ENCODE measurements at places on chromosomes 12 and 14.

DNA sequence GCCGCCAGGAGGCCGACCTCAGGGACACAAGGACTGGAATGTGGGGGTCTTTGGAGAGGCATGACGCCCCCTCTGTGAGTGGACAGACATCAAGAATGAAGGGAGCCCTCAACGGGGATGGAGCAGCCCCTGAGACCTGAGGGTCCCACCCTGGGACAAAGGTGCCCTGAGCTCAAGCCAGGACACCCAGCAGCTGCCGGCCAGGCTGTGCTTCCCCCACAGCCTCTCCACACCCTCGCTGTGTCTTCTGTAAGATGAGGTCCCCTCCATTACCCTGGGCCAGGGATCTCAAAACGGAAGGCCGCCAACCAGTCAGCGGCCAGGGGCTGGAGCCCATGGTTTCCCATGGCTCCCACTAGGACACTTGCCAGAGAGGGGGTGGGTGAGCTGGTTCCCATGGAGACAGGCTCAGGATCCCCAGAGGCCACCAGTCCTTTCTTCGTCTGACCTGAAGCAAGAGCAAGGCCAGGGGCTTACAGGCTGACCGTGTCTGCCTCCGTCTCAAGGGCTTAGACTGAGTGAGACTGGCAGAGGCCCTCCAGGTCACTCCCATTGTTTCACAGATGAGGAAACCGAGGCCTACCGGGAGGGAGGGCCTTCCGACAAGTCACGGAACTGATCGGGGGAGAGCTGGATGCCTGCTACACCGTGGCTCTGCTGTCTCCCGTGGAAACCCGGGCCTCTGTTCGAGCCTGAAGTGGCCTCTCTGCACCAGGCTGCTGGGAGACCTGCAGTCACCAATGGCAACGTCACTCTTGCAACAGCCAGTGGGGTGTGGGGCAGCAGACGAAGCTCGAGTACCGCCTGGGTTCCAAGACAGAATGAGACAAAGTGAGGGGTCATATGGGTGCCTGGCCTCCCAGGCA is 91.7 kb upstream of the DIO3 start:
- DNase-seq: no peak

DNA sequence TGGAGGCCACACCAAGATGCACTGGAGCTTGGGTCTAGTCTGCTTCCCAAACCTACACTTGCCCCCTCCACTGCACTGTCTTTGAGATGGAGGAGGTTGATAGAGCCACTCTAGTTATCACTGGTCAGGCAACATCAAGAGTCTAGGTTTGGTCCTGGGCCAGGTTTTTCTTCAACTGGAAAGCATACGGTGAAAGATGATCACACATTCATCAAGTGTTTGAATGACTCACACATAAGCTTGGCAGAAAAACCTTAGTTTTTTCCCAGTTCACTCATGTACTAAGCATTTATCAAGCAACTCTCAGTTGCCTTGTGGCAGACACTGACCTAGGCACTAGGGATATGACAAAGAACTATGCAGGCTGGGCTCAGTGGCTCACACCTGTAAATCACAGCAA is 84.5 kb downstream of the PLEKHG3 start:
- DNase-seq: no peak

GRCh38 chr14:24843494-24843893 is 206.5 kb downstream of the STXBP6 start:
- peak; percentile 2 for DNase-seq

- DNase-seq: no peak
Measured at GRCh38 chr12:85369365-85370154, 89.5 kb downstream of the ALX1 start.

GRCh38 chr14:93855737-93856136 is 67.5 kb upstream of the PRIMA1 start:
- DNase-seq: no peak

DNA sequence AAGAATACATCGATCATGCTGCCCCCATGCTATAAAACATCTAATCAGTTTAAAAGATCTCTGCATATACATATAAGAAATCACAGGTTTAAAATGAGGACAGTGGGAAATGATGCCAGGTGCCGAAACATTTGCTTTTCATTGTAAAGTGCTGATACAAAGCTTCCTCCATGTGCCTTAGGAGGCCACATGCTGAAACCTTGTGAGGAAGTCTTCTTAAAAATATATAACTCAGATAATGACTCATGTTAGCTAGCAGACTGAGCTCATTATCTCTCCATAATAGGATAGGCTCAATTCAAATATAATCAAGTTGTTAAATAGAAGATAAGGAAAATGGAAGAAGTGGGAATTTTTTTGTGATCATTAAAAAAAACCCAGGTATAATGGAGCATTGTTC is 65.9 kb downstream of the RFX4 start:
- DNase-seq: no peak

GRCh38 chr14:75513911-75514672 is 8.2 kb upstream of the BATF start:
- no peak for DNase-seq

DNA sequence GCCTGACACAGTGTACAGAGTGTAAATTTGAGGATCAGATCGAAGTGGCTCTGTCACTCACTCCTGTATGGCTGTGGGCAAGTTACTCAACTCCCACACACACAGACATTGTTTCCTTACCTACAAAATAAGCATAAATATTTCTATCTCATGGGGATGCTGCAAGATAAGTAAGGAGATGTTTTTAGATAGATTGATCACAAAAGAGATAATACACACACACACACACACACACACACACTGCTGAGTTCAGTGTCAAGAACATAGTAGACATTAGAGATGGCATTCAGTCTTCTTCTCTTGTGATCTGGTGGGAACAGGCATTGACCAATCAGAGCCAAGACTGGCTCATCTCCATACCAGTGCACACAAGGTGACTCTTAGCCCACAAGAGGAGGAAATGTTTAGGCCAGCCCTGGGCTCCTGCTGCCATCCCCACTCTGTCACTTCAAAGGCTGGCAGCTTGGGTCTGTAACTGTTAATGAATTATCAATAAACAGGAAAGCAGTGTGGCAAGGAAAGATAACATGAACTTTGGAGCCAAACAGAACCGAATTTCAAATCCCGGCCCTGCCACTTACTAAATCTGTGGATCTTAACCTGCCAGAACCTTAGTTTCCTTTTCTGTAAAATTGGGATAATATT is 3.4 kb upstream of the RNASE8 start:
- DNase-seq: no peak

DNA sequence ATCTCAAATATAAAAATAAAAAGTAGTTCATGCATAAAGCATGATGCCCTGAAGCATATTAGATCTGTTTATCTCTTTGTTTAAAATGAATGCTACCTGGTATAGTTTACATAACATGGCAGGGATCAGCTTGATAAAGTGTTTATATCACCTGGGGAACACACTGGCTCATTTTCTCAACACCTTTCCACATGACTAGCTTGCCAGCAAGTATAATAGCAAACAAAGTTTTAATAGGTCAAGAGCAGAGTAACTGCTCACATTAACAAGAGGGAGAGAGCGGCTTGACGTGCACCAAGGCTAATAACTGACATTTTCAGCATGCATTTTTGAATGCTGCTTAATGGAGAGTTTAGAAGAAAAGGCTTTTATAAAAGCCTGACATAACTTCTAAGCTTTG is 246.4 kb downstream of the EGLN3 start:
- DNase-seq: no peak

GRCh38 chr12:115375186-115375991 is 691.4 kb upstream of the TBX3 start:
- DNase-seq: no peak

DNA sequence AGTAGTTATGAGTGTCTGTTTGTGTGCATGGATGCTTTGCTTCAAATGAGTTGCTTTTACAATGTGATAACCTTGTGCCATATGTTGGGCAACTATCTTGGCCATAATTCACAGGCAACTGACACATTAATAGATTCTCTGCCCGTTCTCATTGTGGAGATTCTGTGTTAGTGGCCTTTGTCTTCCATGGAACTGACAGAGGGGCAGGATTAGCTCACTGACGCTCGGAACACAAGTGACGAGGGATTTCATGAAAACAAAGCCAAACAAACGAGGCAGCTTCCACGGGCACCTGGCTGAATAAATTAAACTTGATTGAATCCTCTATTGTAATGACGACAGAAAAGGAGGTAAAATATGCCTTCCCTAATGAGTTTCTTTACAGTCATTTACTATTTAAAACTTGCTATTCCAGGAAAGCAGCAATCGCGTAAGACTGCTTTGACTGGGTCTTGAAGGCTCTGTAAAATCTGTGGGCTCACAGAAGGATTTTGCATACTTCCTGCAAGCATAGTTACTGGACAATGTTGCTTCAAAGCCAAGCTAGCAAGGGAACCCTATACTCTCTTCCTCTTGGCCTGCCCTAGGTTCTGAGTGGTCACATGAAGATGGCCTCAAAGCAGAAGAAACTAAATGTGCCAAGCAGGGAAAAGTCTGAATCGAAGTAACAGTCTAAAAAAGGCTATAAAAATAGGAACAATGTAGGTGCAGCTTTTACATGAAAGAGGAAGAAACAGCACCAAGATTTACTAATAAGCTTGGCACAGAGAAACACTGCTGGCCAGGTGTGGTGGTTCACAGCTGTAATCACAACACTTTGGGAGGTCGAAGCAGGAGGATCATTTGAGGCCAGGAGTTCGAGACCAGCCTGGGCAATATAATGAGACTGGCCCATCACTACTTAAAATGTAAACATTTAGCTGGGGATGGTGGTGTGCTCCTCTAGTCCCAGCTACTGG is 28.1 kb upstream of the SINHCAF start:
- DNase-seq: peak; percentile 73

DNA sequence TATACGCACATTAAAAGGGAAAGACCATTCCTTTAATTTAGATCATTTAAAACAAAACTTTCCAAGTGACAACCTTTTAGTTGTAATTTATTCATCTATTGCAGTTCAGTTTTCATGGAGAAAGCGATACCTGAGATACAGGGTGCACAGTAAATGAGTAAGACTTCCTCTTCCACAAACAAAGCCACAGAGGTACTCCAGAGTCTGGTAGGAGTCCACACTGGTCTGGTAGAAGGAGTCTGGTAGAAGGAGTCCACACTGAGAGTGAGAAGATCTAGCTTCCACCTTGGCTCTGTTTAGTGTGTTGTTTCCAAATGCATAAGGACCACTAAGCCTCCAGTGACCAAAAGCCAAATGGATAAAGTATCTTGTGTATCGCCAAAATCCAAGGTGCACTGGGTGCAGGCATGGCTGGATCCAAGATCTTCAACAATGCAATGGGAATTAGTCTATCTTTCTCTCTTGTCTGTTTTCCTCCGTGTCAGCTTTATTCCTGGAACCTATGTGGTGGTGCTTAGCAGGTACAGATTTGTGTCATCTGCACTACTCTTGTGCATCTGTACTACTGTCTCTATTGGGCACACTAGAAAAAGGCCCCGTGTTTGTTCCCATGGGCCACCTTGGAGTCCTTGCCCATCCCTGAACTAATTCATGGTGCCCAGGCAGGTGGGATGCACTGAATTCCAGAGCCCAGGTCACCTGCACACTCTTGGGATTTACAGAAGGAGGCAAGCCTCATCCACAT is 331.1 kb downstream of the BCL11B start:
- no peak for DNase-seq

- DNase-seq: peak; percentile 62
Measured at GRCh38 chr14:63647696-63648410, 6.2 kb upstream of the WDR89 start.

- no peak for DNase-seq
Measured at GRCh38 chr12:116320791-116321217, 43.3 kb upstream of the MED13L start.

DNA sequence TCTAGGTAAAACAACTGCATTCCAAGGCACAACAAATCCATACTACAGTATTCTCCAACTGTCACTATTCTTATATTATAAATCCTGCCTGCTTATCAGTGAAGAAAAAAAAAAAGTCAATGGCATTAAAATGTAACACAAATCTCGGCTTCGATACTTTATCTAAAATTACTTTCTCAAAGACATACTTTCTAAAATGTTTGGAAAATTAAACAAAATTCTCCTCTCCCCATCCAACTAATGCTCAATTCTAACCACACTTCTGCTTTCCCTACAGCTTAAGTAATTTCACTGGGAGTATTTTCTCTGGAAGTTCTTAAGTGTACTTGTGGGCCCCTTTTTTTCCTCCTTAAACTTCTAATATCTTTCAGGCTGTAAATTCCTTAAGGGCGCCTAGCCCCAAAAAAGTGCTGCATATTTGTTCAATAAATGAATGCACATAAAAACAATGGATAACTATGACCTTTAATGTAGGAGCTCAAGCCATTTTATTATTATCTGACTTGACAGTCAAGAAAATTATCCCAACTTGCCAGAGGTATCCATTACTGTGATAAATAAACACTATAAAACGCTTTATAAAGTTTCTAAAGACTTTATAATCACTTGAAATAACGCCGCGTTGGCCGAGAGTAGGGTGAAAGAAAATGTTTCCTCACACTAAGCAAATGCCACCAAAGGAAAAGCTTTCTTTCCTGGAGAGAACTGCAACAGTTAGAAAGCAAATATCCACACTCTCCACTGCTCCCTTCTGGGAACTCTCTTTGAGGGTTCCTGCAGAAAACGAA is 977 bp downstream of the HEATR5A start:
- DNase-seq: no peak

- DNase-seq: no peak
Measured at GRCh38 chr12:49415521-49415970, 48.3 kb downstream of the SPATS2 start.

DNA sequence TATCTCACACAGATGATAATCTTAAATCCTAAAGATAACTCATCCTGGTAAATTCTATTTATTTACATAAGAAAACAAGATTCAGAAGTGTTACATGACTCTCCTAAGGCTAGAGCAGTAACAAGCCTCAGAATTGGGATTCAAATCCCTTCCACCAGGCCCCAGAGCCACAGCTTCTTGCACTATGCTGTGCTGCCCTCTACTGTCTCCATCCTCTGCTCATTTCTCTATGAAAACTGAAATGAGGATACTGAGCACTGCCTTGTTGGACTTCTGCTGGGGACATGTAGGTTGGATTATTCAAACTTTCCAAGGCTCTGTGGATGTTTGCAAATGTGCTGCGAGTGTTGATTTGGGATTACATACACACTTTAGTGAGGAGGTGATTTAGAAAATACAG is 23.5 kb upstream of the C12orf50 start:
- no peak for DNase-seq

DNA sequence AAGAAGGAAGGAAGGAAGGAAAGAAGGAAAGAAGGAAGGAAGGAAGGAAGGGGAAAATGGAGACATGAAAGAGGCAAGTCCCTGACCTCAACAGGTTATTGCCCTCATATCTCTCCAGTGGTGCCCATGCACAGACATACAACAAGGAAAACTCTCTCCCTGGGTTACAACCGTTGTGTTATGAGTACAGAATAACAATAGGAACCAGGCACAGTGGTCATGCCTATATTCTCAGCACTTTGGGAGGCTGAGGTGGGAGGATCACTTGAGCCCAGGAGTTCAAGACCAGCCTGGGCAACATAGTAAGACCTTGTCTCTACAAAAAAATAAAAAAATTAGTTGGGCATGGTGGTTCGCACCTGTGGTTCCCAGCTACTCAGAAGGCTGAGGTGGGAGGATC is 139.4 kb upstream of the HMGA2 start:
- DNase-seq: no peak
